ENCODE measurements at places on chromosomes 16 and 17. TPM values are rescaled to one million over a fixed set of nuclear protein-coding genes. Genes with fewer than 3 reads are reported as not detected.

DNA sequence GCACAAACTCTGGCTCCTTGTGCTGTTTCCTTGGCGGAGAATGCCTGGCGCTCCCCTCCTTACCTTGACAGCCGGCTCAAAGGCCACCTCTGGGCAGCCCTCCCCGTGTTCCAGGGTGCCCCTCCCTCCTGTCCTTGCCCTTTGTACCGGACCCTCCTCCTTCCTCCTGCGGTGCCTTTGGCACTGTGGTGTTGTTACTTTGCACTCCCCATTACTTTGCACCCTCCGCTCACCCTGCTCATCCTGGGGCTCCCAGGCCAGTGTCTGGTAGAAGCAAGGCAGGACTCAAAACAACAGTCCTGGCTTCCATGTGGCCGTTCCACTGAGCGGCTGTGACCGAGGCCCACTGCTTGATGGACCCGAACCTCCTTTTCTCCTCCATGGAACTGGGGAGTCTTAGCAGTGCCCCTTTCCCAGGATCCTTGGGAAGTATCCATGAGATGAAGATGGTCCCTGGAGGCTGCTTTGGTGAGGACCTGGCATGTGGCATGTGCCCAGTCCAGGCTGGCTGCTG is 147.8 kb downstream of the CMIP start:
- H3K36me3 ChIP-seq: no peaks in the 10 kb centered on the region
- H3K4me1 ChIP-seq: peaks cover 8% of the 10 kb centered on the region
- DNase-seq: peak; percentile 55
- no peaks in the 10 kb centered on the region for H3K27me3 ChIP-seq
- H3K27ac ChIP-seq: no peak overlapping the region

Gene TNFRSF17
- not detected for total RNA-seq

DNA sequence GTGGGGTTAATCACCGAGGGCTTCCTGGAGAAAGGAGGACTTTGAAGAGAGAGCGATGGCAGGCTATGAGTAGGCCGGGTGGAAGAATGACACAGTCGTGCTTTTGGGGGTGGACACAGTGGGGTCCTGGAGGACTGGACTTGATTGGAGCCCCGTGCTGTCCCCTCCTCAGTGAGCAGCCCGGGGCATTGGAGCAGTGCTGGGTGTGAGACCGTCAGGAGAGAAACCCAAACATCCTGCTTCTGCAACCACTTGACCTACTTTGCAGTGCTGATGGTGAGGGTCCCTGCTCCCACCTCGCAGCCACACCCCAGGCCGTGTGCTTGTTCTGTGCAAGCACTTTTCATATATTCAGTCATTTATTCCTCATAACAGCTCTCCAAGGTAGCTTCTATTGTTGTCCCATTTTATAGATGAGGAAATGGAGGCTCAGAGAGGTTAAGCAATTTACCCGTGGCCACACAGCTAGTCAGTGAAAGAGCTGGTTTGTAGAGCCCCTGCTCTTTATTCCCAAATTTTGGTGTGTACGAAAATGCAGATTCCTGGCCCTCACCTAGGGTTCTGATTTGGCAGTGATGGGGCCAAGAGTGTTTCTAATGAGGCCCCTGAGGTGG is 11.7 kb upstream of the ADGRG3 start:
- H3K27me3 ChIP-seq: no peaks in the 10 kb centered on the region
- no peaks in the 10 kb centered on the region for H3K36me3 ChIP-seq
- H3K4me1 ChIP-seq: no peaks in the 10 kb centered on the region

Gene PDIA2
- total RNA-seq: 517 TPM

- DNase-seq: no peak
- H3K36me3 ChIP-seq: no peaks in the 10 kb centered on the region
- H3K4me1 ChIP-seq: peaks cover 10% of the 10 kb centered on the region
- H3K27ac ChIP-seq: no peak overlapping the region
- no peak overlapping the region for H3K4me3 ChIP-seq
Measured at GRCh38 chr16:907842-908241, 62.9 kb downstream of the LMF1 start.
